ENCODE measurements at places on chromosomes 2 and 18.

DNA sequence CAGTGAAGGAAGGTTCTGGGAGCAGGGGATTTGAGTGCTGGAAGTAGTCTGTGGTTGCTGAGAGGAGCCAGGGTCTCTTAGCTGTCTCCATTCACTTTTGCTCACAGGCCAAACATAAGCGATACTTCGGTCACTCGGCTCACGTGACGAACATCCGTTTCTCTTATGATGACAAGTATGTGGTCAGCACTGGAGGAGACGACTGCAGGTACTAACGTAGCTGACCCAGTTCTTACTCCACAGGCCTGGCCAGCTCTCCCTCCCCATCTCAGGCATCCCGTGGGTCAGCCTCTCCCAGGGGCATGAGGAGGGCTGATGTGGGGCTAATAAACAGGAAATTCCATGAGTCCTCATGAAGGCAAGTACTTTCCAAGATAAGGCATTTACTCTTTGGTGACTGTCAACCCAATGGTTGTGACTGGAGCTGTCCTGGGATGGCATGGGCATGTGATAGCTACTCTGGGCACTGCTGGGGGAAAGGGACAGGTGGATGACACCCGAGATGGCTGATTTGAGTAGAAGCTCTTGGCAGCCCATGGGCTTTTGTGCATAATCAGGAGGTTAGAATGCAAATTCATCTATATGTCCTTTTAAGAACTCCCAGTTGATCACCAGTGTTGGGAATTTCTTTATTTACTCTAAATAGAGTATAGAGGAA is 81.6 kb downstream of the RTN4 start:
- no peak for DNase-seq

- no peak for DNase-seq
These were observed 28.5 kb upstream of the DNAH7 start for GRCh38 chr2:196096982-196097745.

- no peak for DNase-seq
These were observed 22.6 kb downstream of the MEIS1 start for GRCh38 chr2:66457545-66457944.

- no peak for DNase-seq
These were observed 633.4 kb upstream of the TMEFF2 start for GRCh38 chr2:192828175-192828574.

DNA sequence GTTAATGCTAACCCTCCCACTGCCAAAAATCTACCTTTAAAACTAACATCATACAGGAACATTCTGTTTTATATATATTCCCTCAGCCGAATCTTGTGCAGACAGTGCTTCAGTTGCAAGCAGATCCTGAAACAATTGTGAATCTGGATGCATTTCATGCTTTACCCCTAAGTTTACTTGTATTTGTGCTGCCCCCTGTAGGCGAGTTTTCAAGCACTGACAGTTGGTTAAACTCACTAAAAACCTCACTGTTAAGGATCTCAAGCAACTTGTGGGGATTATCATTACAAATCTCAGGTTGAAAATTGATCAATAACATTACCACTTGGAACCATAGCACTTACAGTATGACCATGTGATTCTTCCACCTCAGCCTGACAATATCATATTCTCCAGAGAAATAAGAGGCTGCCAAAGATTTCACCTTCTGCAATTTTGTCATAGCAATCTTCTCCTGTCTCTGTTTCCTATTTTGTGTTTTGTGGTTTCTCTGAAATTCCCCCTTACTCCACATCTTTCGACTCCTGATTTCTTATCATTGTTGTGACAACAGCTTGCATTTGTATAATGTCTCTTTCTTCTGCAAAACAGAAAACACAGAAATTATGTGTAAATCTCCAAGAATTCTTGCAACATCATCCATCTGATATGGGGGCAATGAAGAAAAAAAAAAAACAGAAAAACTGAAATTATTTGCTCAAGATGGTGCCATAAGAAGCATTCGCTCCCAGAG is 354.6 kb upstream of the SETBP1 start:
- peak; percentile 60 for DNase-seq

DNA sequence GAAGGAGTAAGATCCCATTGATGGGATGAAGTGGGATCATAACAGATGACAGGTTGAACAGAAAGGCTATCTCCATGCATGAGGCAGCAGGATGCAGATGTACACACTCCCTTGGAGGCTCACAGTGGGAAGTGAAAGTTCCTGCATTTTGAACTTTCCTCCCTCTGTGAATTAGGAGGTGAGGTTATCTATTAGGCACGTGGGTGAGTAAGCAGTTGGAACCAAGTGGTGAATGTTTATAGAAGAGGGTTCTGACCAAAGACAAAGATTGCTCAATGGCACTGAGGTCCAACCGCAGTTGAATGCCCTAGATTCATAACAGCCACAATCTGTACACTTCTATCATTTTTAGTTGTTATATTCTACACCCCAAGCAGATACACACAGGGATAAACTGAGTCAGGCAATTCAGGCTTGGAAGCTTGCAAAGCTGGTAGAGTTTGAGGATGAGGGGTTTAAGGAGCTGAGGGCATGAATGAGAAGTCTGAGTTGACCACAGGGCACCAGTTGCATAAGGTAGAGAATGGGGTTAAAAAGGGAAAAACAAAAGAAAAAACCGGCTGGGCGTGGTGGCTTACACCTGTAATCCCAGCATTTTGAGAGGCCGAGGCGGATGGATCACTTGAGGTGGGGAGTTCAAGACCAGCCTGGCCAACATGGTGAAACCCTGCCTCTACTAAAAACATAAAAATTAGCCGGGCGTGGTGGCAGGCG is 7.1 kb upstream of the KCMF1 start:
- no peak for DNase-seq

DNA sequence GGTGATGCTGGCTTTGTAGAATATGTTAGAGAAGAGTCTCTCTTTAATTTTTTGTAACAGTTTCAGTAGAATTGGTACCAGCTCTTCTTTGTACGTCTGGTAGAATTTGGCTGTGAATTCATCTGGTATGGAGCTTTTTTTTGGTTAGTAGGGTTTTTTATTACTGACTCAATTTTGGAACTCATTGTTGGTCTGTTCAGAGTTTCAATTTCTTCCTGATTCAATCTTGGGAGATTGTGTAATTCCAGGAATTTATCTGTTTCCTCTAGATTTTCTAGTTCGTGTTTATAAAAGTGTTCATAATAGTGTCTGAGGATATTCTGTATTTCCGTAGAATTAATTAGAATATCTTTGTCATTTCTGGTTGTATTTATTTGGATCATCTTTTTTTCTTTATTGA is 943.5 kb downstream of the TRIB2 start:
- DNase-seq: no peak

GRCh38 chr2:58131191-58132011 is 84.8 kb downstream of the VRK2 start:
- no peak for DNase-seq

DNA sequence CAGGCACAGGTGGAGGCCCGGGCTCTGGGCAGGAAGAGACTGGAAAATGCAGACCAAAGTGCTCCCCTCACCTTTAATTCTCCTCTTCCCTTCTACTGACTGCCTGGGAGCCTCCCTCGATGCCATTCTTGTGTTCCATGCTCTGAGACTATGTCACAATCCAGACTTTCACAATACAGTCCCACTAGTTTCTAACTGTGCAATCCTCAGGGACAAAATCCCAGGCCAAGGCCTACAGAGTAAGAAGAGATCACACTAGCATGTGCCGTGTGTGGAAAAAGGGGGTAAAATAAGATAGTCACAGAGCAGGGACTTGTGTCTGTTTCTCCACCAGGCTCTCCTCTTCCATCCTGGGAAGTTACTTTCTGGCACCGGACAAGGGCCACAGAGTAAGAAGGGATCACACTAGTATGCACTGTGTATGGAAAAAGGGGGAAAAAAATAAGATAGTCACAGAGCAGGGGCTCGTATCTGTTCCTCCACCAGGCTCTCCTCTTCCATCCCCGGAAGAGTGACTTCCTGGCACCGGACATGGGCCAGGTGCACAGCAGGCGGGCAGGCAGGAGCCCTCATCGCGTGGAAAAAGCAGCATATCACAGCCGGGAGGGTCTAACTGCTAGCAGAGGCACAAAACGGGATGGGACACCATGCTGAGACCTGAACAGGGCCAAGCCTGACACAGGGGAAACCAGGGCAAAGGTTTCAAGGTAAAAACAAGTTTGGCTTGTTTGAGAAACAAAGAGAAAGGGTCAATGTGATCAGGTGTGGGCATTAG is 9.6 kb downstream of the CYB5A start:
- DNase-seq: no peak

DNA sequence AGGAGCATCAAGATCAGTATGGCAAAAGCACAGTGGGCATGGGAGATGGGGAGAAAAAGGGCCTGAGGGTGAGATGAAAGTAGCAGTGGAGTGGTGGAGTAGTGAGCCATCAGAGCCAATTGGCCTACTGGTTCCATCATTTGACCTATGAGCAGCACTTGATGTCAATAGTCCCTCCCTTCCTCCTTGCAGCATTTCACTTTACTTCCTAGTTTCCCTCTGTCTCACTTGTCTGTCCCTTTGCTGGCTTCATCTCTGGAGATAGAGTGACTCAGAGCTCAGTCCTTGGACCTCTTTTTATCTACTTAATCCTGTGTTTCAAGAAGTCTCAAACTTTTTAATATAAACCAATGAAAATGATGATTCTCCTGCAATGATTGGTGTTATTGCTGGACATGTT is 32.1 kb downstream of the FBXO48 start:
- no peak for DNase-seq

GRCh38 chr18:48409591-48410094 is 460 bp upstream of the ZBTB7C start:
- DNase-seq: no peak

GRCh38 chr2:69034122-69034521 is 21.1 kb downstream of the ANTXR1 start:
- DNase-seq: no peak

- DNase-seq: no peak
These were observed 319.9 kb upstream of the HS6ST1 start for GRCh38 chr2:128638341-128639119.

DNA sequence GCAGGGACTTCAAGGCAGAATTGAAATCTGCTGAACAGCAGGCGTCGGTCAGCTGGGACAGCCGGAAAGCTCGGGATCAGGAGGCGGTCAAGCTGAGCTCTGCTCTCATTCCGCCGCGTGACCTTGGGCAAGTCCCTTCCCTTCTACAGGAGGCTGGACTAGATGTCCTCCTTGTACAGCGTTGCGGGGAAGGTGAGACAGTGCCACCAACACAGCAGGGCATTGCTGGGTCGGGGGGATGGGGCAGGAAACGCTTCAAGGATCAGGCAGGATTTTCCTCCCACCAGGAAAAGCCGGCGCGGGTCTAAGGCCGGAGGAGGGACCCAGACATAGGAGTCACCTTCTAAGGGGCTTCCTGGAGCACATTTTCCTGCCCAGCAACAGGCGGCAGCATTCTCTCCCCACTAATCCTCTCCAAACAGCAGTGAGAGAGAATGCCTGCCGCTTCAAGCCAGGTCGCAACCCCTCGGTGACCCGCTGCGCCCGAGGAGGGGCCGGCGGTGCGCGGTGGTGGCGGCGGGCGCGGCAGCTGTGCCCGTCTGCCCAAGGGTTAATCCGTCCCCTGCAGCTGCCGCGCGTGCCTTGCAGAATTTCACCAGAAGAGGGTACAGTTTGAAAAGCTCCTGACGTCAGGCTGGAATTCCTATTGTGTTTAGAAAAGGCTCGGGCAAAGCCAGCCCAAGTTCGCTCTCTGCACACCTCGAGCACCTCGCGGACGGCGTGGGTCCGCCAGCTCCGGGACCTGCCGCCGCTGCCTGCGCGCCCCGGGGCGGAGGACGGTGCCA is at the start of gene KCNF1:
Gene KCNF1, plus strand, starts transcription at position 644 of the 785 bp plus-strand sequence. CDS start 493 bp downstream, outside the sequence.
- no peak for DNase-seq

DNA sequence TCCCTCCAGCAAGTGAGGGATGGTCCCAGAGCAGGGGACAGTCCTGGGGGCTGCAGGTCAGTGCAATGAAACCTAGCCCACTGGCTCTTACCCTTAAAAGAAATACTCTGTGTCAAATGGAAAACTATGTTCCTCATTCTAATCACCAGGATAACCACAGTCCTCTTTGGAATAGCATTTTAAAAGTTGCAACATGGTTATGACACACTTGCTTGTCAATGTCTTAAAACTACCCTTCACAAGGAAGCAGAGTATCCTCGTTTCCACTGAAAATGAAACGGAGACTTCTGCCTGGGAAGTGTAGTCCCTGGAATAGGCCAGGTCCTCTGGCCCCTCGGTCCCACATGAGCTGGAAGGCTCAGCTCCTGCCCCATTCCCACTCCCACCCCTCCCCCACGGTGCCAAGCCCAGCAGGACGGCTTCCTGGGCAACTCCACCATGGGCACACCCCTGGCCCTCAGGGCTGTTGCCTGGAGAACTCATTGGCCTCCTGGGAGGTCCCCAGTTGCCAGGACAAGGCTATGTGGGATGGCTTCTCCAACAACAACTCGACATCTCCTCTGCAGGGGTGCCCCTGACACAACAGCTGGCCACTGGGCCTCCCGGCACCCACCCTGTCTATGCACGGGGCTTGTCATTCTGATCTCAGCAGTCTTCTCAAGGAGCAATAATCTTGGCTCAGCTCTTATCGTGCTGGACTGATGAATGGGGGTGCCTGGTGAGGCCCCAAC is 38.3 kb upstream of the ST3GAL5 start:
- no peak for DNase-seq

GRCh38 chr2:216694082-216694825 is 1.1 kb downstream of the IGFBP5 start:
- DNase-seq: peak; percentile 57

- DNase-seq: no peak
These were observed 106.9 kb downstream of the FBXO15 start for GRCh38 chr18:74040459-74041332.

DNA sequence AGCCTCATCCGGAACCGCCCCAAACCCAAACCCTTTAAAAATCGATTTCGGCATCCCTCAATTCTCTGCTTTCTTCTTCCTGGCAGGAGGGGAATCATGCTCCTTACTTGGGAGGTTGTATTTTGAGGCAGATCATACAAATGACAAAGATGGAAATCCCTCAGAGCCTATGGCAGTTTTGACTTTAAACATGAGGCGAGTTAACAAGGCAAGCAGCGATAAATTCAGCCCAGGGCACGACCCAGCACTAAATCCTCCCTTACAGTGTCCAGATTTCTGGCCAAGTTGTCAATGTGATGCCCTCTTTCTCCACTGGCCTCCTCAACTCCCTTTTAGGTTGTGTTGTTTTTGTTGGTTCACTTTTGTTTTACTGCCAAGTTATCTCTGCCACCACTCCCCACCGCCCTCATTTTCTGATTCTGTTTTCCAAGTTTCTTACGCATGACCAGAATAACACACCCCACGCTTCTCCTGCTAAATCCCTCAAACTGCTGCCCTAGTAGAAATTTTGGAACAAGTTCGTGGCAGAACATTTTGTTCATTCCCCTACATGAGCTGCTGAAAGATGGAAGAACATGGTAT is 68.3 kb downstream of the CTAGE1 start:
- no peak for DNase-seq

- DNase-seq: peak; percentile 60
These were observed 18.9 kb downstream of the TTR start for GRCh38 chr18:31610286-31611205.

DNA sequence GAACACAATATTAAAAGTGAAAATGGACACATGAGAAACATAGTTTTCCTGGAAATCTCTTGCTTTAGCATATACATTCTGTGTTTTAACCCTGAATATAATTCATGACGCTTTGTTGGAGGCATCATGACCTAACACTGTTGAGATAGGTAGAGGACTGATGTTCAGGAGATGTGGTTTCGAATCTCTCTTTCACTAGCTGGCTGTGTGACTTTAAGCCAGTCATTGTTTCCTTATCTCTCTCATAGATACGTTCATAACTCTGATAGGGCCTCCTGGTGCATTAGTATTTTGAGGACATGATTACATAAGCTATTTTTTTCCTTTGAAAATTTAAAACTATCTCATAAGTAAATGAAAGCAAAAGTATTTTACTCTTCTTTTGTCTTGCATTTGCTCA is 179.0 kb upstream of the DTNA start:
- no peak for DNase-seq

Measured in natural killer cell treated with Interleukin-12 subunit alpha and Interleukin-12 subunit beta and Interleukin-15 and Interleukin-18, amount 100 ng/mL, for 72 hours (primary cell).